ENCODE measurements at places on chromosomes 2 and 18. TPM values are rescaled to one million over a fixed set of nuclear protein-coding genes. Genes with fewer than 3 reads are reported as not detected.

Gene CPLX4
- not detected for total RNA-seq

Gene ANXA4
- 65.8 TPM for total RNA-seq

Gene CYP26B1
- total RNA-seq = 48.2 TPM

Gene ERBB4
- 104 TPM for total RNA-seq

Gene GREB1L
- total RNA-seq = 9.3 TPM

Gene ANTXR1
- total RNA-seq = 91.3 TPM

Gene ANKRD53
- total RNA-seq = 0.41 TPM

Gene ST8SIA5
- total RNA-seq = 0.88 TPM

Gene GDF7
- 14.5 TPM for total RNA-seq

Gene TMEM37
- 25.2 TPM for total RNA-seq

Gene APLF
- total RNA-seq = 7.3 TPM

Gene CROCC2
- 0.18 TPM for total RNA-seq

Gene PSMA8
- total RNA-seq = not detected

Gene EGR4
- total RNA-seq = not detected

Gene REG1B
- not detected for total RNA-seq

Gene CIB4
- 0.29 TPM for total RNA-seq

Gene SPP2
- total RNA-seq = not detected

All from metanephros (tissue), 2 donors.